Peyer's patch (tissue), 4 donors: ENCODE measurements at places on chromosomes 7 and 10. TPM values are rescaled to one million over a fixed set of nuclear protein-coding genes. Genes with fewer than 3 reads are reported as not detected.
A peak's percentile ranks its signal among the peaks of the same experiment; 100 is the strongest.

DNA sequence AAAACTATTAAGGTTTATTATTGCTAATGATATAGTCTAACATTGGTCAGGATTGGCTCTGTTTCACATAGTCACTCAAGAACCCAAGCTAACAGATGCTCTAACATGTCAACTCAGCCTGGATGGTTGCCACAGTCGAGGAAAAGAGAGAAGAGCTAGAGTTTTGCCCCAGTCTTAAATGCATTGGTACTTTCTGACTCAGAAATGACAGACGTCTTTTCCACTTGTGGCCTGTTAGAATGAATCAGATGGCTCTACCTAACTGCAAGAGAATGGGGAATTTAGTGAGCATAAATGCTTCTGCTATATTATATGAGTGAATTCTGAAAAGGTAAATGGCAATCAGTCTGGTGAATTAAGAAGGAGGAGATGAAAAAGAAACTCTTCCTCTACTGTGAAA lies 13.9 kb downstream of the HECTD2 start:
- H3K4me1 ChIP-seq: no peaks in the 10 kb centered on the region
- H3K27me3 ChIP-seq: no peaks in the 10 kb centered on the region
- no peak overlapping the region for H3K4me3 ChIP-seq
- no peak overlapping the region for H3K27ac ChIP-seq
- no peak for DNase-seq

- no peaks in the 10 kb centered on the region for H3K27me3 ChIP-seq
- no peaks in the 10 kb centered on the region for H3K4me1 ChIP-seq
- no peak overlapping the region for H3K4me3 ChIP-seq
- no peaks in the 10 kb centered on the region for H3K36me3 ChIP-seq
- DNase-seq: no peak
These were observed 338.3 kb upstream of the AUTS2 start for GRCh38 chr7:69260023-69260422.

Gene OR13A1
- not detected for total RNA-seq

GRCh38 chr7:108049962-108050361 lies 47.0 kb upstream of the LAMB1 start:
- DNase-seq: no peak
- H3K27me3 ChIP-seq: no peaks in the 10 kb centered on the region
- H3K36me3 ChIP-seq: no peaks in the 10 kb centered on the region
- H3K4me1 ChIP-seq: no peaks in the 10 kb centered on the region
- no peak overlapping the region for H3K4me3 ChIP-seq
- H3K27ac ChIP-seq: no peak overlapping the region

- no peaks in the 10 kb centered on the region for H3K4me1 ChIP-seq
- no peaks in the 10 kb centered on the region for H3K27me3 ChIP-seq
- no peaks in the 10 kb centered on the region for H3K36me3 ChIP-seq
- no peak for DNase-seq
- H3K27ac ChIP-seq: peak overlapping the region; percentile 90
These were observed 15.4 kb upstream of the FKBP9 start for GRCh38 chr7:32941681-32942414.

Gene LRMDA
- 4.7 TPM for total RNA-seq
